ENCODE measurements at places on chromosomes 5 and 9.

DNA sequence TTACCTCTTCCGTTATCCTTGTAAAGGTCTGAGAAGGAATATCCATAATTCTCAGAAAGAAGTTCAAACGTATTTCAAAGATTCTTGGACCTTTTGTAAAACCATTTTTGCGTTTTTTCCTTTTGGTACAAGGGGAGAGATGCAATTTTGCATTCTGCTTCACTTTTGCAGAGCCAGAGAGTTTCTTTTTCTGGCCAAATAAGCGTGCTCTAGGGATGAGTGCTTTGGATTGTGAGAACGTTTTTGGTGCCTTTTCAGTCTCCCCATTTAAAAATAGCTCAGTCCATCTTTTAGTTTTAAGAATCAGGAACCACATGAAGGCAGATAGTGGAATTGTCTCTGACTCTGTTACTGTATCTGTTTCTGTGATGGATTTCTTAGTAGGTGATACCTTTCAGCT is 1.5 kb downstream of the ARHGAP26 start:
- no peak for ATAC-seq

- no peak for ATAC-seq
Measured at GRCh38 chr5:54146916-54147315, 163.5 kb downstream of the ARL15 start.

- ATAC-seq = no peak
Measured at GRCh38 chr9:134179918-134180785, 15.8 kb upstream of the RNU6ATAC start.

DNA sequence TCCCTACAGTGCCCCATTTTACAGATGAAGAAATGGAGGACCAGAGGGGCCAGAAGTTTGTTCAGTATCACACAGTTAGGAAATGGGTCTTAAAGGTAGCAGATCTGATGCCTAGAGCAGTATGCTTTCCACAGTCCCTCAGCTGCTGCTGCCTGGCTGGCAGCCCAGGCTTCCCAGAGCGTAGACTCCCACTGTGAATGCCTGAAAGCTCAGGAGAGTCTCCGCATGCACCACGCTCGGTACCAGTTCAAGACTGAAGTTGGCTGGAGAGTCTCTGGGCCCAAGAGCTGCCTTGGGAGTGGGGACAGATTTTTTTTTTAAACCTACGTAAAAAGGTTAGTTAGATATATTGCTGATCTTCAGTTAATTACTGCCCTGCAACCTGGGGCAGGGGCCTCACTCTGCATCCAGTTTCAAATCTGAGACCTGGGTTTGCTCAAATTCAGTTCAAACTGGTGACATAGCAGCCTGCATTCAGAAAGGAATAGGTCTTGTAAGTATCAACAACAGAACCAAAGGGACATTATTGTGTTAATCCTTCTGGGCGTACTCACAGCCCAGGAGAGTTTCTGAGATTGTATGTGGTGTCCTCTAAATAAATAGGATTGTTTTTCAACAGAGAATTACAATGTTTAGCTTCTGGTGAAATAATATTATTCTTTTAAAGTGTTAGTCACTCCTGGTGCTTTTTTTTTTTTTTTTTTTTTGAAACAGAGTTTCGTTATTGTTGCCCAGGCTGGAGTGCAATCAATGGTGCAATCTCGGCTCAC is 8.3 kb downstream of the NANS start:
- ATAC-seq = no peak

DNA sequence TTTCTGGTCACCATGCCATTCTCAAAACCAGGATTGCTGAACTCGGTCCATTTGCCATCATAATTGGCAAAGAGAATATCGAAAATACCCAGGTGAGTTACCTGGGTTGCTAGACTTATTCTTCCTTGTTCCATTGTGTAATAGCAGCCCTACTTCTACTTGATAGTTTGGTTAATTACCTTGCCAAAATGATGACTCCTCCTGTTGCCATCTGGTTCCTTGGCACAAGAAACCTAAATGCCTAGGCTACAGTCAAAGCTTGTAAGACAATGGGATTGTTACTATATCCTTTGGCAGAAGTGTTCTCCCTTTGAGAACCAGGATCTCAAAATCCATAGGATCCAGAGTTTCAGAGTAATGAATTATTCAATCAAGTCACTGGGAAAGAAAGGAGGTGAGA is 373.2 kb upstream of the ACTBL2 start:
- no peak for ATAC-seq

DNA sequence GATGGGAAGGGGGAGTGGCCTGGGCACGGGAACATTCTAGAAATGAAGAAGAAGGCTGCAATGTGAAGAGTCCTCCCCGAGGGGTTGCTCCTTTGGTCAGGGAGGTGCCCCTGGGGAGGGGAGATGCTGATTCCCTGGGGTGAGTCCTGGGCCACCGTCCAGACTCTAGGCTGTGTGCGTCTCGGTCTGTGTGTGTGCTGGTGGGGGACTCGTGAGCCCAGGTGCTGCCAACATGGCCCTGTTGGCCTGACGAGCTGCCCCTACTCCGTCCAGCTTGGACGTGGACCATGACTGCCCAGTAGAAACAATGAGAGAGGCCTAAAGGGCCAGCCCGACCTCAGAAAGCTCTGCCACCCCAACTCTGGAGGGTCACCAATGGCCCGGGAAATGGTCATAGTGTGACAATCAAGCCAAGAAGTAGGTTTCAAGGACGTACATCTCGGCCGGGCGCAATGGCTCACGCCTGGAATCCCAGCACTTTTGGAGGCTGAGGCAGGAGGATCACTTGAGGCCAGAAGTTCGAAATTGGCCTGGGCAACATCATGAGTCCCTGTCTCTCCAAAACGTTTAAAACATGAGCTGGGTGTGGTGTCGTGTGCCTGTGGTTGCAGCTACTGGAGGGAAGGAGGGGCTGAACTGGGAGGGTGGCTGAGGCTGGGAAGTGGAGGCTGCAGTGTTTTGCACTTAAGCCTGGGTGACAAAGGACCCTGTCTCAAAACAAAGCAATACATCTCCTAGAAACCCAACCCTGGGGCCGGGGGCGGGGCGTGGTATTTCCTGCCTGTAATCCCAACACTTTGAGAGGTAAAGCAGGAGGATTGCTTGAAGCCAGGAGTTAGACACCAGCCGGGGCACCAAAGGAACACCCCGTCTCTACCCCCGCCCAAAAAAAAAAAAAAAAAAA is 17.0 kb downstream of the LHX3 start:
- no peak for ATAC-seq

DNA sequence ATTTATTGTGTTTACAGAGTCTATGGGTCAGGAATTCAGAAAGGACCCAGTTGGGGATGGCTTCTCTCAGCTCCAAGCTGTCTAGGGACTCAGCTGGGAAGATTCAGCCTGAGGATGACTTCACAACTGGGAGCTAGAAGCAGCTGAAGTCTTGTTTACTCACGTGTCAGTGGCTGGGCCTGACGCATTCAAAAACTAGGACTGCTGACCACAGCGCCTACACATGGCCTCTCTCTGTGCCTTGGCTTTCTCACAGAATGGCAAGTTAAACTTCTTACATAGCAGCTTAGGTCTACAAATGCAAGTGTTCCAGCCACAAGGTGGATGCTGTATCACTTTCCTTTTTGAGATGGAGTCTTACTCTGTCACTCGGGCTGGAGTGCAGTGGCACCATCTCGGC is 16.3 kb upstream of the PPP2CA start:
- ATAC-seq = no peak

DNA sequence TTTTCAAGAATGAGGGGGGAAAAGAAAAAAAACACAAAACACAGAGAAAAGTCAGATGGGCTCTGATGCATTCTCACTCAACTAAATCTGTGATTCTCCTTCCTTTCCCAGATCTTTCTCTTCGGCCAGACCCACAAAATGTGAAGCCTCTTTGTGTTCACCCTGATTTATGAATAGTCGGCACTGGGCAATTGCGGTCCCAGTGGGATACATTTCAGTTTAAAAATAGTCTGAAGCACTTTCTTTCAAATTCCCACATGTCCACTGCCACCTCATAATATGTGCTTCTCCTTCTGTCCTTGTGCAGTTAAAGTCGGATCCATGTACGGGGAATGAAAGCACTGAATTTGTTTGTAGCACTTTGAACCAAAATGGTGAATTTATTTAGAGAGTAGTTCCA is 995.4 kb upstream of the WWC1 start:
- ATAC-seq = no peak

- ATAC-seq = no peak
Measured at GRCh38 chr9:91583966-91584365, 160.3 kb upstream of the NFIL3 start.

- no peak for ATAC-seq
Measured at GRCh38 chr5:56699538-56699937, 115.8 kb upstream of the MAP3K1 start.

Data from activated CD4-positive, CD25-positive, alpha-beta regulatory T cell treated with anti-CD3 and anti-CD28 coated beads, Interleukin-2, amount 50 U/mL, for 24 hours (primary cell).